ENCODE measurements at places on chromosomes 16 and 17. TPM values are rescaled to one million over a fixed set of nuclear protein-coding genes. Genes with fewer than 3 reads are reported as not detected.
A peak's percentile ranks its signal among the peaks of the same experiment; 100 is the strongest.

- H3K4me3 ChIP-seq = no peak overlapping the region
- H3K27ac ChIP-seq = no peak overlapping the region
- H3K4me1 ChIP-seq = no peaks in the 10 kb centered on the region
- DNase-seq = no peak
- no peaks in the 10 kb centered on the region for H3K36me3 ChIP-seq
These were observed 132.0 kb downstream of the COPRS start for GRCh38 chr17:31726980-31727427.

DNA sequence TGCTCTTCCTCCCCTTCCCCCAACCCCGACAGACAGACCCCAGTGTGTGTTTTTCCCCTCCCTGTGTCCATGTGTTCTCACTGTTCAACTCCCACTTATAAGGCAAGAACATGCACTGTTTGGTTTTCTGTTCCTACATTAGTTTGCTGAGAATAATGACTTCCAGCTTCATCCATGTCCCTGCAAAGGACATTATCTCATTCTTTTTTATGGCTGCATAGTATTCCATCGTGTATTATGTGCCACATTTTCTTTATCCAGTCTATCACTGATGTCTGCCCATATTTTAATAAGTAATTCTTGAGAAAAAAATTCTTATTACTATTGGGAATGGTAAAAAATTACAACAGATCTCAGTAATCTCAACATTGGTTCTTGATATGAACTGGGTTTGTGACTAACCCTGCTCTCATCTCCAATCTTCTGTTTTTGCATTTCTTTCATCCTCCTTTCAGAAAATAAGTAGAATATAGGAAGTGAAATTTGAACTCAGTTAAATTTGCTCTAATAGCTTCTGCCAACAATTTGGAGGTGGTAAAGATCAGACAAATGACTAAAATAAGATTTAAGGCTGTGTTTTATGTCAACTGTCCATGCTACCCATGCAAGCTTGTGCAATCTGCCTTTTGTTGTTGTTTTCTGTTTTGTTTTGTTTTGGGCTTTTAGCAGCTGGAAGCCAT, 11.1 kb downstream of the MARF1 start:
- H3K27me3 ChIP-seq = no peaks in the 10 kb centered on the region
- H3K27ac ChIP-seq = no peak overlapping the region
- H3K4me1 ChIP-seq = peaks cover 38% of the 10 kb centered on the region
- H3K4me3 ChIP-seq = no peak overlapping the region
- DNase-seq = no peak
- H3K36me3 ChIP-seq = peaks cover 48% of the 10 kb centered on the region

DNA sequence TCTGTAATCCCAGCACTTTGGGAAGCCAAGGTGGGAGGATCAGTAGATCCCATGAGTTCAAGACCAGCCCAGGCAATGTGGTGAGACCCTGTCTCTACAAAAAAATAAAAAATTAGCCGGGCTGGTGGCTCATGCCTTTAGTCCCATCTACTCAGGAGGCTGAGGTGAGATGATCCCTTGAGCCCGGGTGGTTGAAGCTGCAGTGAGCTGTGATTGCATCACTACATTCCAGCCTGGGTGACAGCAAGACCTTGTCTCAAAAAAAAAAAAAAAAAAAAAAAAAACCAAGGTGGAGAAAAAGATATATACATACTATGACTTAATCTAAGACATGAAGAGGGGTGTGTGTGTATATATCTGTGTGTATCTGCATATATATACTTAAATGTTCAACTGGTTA, 26.7 kb downstream of the BBS2 start:
- H3K27ac ChIP-seq = no peak overlapping the region
- no peak for DNase-seq
- H3K36me3 ChIP-seq = peaks cover 9% of the 10 kb centered on the region
- H3K4me1 ChIP-seq = no peaks in the 10 kb centered on the region
- no peak overlapping the region for H3K4me3 ChIP-seq

DNA sequence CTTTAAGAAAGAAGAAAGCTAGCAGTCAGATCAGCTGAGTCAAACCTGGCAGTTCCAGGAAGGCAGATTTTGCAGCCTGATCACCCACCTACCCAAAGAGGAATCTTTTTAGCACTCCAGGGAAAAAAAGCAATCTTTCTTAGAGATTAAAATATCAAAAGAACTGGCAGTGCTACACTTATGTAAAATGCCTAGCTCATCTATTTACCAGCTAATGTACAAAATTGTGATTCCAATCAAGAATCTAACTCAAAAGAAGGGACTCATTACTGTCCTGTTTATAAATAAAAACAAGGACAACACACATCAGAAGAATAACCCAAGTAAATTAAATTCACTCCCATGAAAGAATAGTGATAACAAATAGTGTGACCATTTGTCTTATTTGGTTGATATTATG, 222.4 kb upstream of the ERCC4 start:
- H3K4me3 ChIP-seq = no peak overlapping the region
- no peaks in the 10 kb centered on the region for H3K4me1 ChIP-seq
- no peaks in the 10 kb centered on the region for H3K27me3 ChIP-seq
- H3K27ac ChIP-seq = no peak overlapping the region
- no peaks in the 10 kb centered on the region for H3K36me3 ChIP-seq

DNA sequence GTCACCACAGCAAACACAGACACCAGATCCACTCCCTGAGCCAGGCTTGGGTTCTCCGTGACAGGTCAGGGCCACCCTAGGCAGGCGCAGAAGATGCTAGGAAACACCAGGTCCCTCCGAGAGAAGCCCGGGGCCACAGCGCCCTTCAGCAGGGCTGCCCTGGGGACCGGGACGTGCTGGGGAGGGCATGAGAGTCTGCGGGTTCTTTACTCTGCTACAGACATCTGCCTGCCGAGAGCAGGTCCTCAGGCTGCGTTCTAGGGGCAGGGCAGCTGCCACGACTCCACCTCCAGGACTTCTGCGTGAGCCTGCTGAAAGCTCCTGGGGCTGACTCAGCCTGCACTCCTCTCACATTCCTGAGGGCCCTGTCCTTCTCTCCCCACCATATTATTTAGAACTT, 11.4 kb downstream of the MYLK3 start:
- H3K27ac ChIP-seq = no peak overlapping the region
- H3K27me3 ChIP-seq = no peaks in the 10 kb centered on the region
- H3K36me3 ChIP-seq = no peaks in the 10 kb centered on the region

GRCh38 chr17:1058423-1059130, 61.6 kb downstream of the TIMM22 start:
- no peak overlapping the region for H3K27ac ChIP-seq
- DNase-seq = peak; percentile 83
- H3K4me1 ChIP-seq = no peaks in the 10 kb centered on the region
- no peak overlapping the region for H3K4me3 ChIP-seq

DNA sequence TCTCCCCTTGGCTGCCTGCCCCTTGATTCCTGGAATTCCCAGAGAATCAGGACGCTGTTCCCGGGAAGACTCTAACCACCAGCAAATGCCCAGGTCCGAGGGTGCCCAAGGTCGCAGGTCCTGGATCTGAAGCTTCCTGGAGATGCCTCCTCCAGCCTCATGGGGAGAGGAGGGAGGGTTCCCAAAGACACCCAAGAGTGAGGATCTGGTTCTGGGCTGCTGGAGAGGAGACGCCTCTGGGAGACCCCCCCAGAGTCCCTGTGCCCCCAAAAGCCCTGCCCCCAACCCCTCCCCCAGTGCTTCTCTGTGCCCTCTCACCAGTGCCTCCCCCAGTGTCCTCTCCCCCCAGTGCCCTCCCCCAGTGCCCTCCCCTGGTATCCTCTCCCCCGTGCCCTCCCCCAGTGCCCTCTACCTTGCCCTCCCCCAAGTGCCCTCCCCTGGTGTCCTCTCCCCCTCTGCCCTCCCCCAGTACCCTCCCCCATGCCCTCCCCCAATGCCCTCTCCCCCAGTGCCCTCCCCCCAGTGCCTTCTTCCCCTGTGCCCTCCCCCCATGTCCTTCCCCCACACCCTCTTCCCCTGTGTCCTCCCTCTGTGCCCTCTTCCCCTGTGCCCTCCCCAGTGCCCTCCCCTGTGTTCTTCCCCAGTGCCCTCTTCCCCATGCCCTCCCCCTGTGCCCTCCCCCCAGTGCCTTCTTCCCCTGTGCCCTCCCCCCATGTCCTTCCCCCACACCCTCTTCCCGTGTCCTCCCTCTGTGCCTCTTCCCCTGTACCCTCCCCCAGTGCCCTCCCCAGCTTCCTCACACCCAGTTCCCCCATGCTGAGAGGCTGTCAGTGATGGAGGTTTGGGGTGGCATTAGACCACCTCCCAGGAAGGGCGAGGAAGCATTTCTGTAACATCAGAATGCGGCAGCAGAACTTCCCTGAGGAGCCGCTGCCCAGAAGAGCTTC, 6.3 kb upstream of the SECTM1 start:
- H3K27ac ChIP-seq = no peak overlapping the region
- H3K27me3 ChIP-seq = no peaks in the 10 kb centered on the region
- H3K36me3 ChIP-seq = no peaks in the 10 kb centered on the region
- H3K4me3 ChIP-seq = no peak overlapping the region

DNA sequence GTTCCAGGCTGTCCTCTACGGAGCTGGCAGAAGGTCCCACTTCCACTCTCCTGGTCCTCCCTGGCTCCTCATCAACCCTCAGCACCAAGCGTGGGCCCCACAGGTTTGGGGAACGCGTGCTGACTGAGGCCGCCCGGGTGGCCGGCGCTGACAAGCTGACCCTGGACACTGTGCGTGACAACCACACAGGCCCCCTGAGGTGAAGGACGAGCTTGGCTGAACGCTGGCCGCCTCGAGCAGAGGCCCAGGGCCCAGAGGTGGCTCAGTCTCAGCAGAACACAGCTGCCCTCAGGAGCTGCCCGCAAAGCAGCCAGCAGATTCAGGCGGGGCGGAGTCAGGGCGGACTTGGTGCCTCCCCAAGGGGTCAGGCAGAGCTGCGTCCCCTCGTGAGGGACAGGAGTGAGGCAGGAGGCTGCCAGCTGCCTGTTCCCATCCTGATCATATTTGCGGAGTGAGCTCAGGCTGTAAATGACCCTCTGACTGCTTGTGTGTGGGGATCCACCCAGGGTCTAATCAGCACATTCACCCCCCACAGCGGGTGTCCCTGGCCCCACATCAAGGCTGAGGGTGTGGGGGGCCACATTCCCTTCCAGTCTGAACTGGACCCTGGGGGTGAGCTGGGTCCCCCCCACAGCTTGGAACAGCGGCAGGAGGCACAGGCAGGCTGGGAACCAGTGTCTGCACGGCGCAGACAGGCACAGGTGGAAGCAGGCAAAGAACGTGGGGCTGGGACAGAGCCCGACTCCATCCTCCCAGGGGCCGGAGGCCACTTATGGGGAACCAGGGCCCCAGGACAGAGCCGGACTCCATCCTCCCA, 105.1 kb upstream of the METRNL start:
- H3K36me3 ChIP-seq = no peaks in the 10 kb centered on the region
- peaks cover 16% of the 10 kb centered on the region for H3K4me1 ChIP-seq
- no peaks in the 10 kb centered on the region for H3K27me3 ChIP-seq

- no peaks in the 10 kb centered on the region for H3K27me3 ChIP-seq
- peak within 1 kb of the TSS; percentile 80 for H3K4me3 ChIP-seq
- H3K36me3 ChIP-seq = peaks cover 4% of the 10 kb centered on the region
- peak within 1 kb of the TSS; percentile 8 for H3K27ac ChIP-seq
- peaks cover 16% of the 10 kb centered on the region for H3K4me1 ChIP-seq
These were observed at the start of gene NT5C3B for GRCh38 chr17:41835800-41836549. Gene NT5C3B (minus strand): TSS chr17:41836232. CDS start chr17:41836193, 39 bp downstream.

- no peaks in the 10 kb centered on the region for H3K4me1 ChIP-seq
- H3K27me3 ChIP-seq = no peaks in the 10 kb centered on the region
- no peak overlapping the region for H3K27ac ChIP-seq
- DNase-seq = no peak
- no peak overlapping the region for H3K4me3 ChIP-seq
- no peaks in the 10 kb centered on the region for H3K36me3 ChIP-seq
These were observed 100.2 kb downstream of the C16orf78 start for GRCh38 chr16:49473773-49474172.

- peaks cover 2% of the 10 kb centered on the region for H3K36me3 ChIP-seq
- H3K4me3 ChIP-seq = peak overlapping the region; percentile 93
- peak; percentile 71 for DNase-seq
- H3K27ac ChIP-seq = peak overlapping the region; percentile 100
These were observed 117.0 kb downstream of the RAB11FIP4 start for GRCh38 chr17:31508288-31509094.

- peak overlapping the region; percentile 95 for H3K27ac ChIP-seq
- H3K4me1 ChIP-seq = peaks cover 85% of the 10 kb centered on the region
- DNase-seq = peak; percentile 98
- H3K4me3 ChIP-seq = peak overlapping the region; percentile 89
- H3K36me3 ChIP-seq = peaks cover 35% of the 10 kb centered on the region
These were observed 1.4 kb downstream of the NR1D1 start for GRCh38 chr17:40098846-40099618.

GRCh38 chr16:55372792-55373488, 48.9 kb downstream of the IRX6 start:
- H3K4me3 ChIP-seq = no peak overlapping the region
- no peaks in the 10 kb centered on the region for H3K36me3 ChIP-seq
- H3K27ac ChIP-seq = no peak overlapping the region
- DNase-seq = no peak

DNA sequence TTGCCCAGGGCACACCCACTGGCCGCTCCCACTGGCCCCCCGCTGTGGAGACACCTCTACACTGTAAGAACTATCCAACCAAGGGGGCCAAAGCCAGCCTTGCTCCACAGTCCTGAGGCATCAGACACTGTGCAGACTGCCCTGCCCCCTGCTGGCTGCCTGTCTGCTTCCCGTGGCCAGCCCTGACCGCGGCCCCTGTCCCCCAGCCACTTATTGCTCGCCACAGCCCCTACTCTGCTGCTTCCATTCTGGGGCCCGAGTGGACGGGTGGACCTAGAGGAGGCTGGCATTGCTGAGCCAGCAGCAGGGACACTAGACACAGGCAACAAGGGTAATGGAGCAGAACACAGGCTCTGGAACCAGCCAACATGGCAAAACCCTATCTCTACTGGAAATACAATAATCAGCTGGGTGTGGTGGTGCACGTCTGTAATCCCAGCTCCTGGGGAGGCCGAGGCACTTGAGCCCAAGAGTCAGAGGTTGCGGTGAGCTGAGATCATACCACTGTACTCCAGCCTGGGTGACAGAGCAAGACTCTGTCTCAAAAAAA, 19.7 kb upstream of the LRRC37A3 start:
- no peak overlapping the region for H3K4me3 ChIP-seq
- H3K27ac ChIP-seq = no peak overlapping the region
- peak; percentile 67 for DNase-seq
- H3K27me3 ChIP-seq = no peaks in the 10 kb centered on the region
- no peaks in the 10 kb centered on the region for H3K4me1 ChIP-seq

GRCh38 chr17:73652886-73653480, 8.7 kb upstream of the SDK2 start:
- no peaks in the 10 kb centered on the region for H3K36me3 ChIP-seq
- no peak for DNase-seq
- H3K27ac ChIP-seq = no peak overlapping the region
- no peaks in the 10 kb centered on the region for H3K27me3 ChIP-seq
- peaks cover 2% of the 10 kb centered on the region for H3K4me1 ChIP-seq
- H3K4me3 ChIP-seq = no peak overlapping the region

Gene TEKT5
- total RNA-seq = not detected

Gene KRTAP2-3
- not detected for total RNA-seq

Gene TP53TG3C
- not detected for total RNA-seq

Gene KIAA0513
- total RNA-seq = 9.8 TPM

Gene BHLHA9
- total RNA-seq = not detected

Gene HOXB8
- not detected for total RNA-seq

Gene MATCAP1
- 24.0 TPM for total RNA-seq

Gene MILR1
- total RNA-seq = 0.42 TPM

Gene KCNH6
- total RNA-seq = not detected

Gene SP6
- 0.19 TPM for total RNA-seq

All from activated naive CD4-positive, alpha-beta T cell treated with anti-CD3 and anti-CD28 coated beads for 36 hours (primary cell).